Endothelial cell (in vitro differentiated cells): ENCODE measurements at places on chromosomes 6 and 20.

DNA sequence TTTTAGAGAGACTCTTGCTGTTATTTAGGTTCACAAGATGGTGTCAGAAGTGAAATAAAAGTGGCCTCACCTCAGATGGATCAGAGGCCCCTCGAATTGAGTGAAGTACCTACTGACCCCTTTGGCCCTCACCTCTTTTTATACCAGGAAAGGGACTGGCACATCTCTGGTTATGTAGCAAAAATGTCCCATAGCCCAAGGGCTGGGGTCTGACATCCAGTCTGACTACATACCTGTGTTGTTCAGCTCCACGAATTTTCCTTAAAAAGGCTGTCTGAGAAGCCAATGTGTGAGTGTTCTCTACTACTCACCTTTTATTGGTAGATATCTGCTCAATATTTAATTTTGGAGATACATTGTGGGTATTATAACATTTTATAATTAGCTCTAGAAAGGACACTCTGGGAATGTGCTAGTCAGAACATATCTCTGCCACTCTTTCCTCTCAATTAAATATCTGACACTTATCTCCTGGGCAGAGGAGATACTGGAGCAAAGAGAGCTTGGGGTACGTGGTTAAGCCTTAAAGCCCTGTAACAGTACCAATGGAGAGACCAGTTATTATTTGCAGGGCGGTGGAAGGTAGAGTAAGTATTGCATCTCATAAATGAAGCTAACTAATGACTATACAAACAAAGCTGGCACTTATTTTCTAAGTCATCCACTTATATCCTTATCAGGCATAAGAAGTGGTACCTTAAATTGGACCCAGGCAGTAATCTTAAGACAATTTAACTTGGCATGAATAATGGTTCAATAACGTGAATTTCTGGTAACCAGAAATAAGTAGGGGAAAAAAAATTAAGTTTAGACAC is 20.0 kb upstream of the IL22RA2 start:
- DNase-seq = no peak

DNA sequence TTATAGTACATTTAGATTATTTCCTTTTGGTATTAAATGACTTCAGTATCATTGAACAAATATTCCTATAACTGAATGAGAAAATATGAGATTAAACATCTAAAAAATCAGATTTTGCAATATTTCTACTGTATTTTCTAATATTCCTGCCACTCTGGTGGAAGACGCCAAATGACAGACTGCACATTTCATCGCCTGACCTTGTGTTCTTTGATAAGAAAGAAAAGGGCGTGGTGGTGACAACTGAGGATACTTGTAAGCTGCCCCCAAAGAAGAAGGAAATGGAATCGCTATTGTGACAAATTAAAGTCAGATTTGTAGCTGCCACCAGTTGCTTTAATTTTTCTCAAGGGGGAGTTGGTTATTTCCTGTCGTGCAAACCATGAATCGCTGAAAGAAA is 131.3 kb downstream of the MTFR2 start:
- DNase-seq = no peak

DNA sequence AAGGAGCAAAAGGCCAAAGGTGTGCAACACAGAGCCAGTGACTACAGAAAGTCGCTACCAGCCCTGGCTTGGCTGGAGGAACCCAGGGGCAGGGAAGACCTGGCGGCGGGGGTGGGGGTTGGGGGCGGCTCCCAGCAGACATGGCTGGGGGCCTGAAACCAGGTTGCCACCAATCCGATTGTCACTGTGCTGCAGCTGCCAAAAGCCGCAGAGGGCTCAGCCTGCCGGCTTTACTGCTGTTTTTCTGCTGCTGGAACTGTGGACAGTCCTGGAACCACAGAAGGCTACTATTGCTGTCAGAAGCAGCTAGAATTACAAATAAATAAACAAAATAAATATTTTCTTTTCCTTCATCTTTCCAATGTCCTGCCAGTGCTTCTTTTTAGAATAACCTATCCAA is 25.7 kb upstream of the OGFRL1 start:
- no peak for DNase-seq

DNA sequence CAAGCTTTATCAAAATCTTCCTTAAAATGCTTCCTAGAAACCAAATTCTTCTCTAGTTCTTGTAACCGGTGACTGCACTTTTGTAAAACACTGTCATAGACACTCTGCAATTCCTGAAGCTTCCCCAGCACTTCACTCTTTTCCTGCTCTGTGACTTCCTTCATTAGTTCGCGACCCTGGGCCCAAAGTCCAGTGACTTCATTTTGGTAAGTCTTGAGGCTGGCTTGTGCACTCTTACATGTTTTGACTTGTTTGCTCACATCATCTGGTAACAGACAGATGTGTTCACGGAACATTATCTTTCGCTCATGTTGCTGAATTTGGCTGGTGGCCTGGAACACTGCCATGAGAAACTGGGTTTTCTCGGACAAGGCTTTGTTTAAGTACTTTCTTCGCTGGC is 306.2 kb downstream of the SYNE1 start:
- DNase-seq = no peak

- peak; percentile 83 for DNase-seq
Measured at GRCh38 chr20:32819992-32820697, 391 bp downstream of the MAPRE1 start.

DNA sequence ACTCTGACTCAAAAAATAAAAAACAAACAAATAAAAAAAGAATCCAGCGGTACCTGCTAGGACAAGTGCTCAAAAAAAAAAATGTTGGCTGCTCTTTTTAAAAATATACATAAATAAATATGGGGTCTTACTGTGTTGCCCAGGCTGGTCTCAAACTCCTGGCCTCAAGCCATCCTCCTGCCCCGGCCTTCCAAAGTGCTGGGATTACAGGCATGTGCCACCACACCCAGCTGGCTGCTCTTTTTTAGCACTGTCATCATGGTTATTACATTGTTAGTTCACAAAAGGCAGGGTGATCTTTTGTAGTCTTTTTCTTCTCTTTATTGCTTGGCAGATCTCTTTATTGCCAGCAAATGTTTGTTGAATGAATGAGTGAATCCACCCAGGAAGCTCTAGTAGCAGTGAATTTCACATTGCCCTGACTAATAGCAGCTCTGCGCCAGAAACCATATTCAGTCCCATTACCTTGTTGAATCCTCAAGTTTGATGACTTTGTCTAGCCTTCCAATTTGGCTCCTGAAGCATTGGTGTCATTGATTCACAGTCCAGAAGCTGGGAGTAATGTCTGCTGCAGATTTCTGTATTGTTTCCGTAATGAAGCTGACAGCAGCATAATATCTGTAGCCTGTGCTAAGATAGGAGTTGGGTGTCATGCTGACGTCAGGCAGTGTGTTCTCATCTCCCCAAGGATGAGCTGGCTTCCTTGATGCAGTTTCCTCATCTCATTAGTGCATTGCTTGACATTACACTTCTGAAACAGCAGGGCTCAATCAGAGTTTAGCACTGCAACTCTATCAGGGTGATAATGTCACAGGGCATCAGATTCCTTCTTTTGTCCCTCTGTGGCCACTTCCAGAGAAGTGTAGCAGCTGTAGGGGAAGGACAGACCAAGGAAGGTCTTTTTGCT is 84.9 kb upstream of the TGM3 start:
- DNase-seq = no peak

DNA sequence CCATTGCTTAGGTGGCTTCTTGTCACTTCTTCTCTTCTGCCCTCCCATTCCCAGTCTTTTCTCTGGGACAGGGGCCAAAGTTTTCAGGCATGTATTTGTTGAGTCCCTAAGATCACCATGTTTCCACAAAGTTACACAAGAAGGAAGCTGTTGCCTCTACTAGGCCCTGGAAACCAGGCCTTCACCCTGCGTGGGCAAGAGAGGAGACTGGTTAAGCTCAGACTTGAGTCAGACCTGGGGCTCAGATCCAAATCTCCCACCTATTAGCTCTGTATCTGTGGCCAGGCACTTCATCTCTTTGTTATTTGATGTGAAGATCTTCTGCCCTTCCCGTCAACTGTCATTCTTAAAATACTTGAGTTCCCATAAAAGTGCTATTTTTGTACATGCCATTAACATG is 154.6 kb downstream of the SASH1 start:
- DNase-seq = no peak

DNA sequence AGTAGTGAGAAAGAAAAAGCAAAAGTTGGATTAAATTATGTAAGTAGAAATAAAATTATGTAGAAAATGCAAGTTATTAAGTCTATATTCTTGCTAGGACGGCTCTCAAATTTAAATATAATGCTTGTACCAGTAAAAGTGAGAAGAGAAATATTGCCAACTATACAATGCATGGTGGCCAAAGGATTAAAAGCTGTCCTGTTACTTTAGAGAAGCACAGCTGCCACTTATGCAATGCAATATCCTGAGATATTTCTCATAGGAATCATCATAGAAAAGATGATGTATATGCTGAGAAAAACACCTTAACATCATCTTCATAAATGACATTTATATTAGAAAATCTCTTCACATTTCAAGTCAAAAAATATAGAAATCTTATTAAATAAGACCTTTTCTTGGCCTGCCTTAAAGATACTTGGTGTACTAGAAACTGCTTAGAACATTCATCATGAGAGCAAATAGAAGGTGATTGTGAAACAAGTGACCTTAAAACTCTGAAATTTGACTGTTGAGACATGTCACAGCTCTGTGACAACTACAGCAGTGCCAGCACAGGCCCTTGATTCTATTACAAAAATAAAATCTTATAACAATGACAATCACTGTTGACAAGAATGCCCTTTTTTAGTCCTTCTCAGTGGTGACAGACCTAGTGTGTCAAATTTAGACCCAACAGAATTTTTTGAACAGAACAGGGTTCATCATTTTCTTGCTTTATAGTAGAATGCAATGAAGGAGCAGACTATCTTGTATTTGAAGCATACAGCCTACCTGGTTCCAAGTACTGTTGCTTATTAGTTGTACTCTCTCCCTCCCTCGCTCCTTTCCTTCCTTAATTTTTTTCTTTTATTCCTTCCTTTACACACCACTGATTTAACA is 173.1 kb downstream of the CLVS2 start:
- DNase-seq = no peak

DNA sequence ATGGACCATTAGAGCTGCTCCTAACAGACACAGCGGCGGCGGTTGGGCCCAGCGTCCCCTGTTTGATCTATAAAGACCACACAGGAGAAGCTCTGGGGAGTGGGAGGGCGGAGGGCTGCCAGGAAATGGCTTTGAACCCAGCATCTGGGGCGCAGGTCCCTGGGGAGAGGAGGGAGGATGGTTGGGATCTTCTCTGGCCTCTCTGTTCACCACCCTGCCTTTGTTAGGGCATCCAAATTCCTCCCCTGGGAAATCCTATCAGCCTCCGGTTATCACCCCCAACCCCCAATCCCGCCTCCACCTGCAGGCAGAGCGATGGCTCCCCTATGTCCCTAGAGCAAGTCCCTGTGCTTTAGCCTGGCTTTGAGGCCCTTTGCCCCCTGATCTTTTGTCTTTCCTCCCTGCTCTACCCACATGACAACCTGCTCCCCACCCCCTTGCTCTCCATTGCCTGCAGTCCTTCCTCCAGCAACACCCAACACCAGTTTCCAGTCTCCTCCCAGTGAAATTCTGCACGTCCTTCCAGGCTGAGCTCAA is 7.1 kb downstream of the XKR7 start:
- no peak for DNase-seq

DNA sequence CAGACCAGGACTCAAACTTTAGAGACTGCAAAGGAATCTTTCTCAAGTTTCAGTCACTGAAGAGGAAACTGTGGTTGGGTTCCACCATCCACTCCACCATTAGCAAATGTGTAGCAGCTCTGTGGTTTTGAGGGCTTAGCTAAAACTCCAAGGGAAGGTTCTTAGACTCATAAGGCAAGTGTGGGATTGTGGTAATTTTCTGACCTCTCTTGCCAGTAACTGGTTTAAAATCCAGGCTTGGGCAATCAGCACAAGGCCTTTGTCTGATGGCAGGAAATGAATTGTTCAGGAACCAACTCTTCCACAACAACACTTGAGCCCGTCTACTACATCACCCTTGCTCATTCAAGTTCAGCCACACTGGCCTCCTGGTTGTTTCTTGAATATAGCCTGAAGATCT is 68.6 kb upstream of the FBXL4 start:
- no peak for DNase-seq

DNA sequence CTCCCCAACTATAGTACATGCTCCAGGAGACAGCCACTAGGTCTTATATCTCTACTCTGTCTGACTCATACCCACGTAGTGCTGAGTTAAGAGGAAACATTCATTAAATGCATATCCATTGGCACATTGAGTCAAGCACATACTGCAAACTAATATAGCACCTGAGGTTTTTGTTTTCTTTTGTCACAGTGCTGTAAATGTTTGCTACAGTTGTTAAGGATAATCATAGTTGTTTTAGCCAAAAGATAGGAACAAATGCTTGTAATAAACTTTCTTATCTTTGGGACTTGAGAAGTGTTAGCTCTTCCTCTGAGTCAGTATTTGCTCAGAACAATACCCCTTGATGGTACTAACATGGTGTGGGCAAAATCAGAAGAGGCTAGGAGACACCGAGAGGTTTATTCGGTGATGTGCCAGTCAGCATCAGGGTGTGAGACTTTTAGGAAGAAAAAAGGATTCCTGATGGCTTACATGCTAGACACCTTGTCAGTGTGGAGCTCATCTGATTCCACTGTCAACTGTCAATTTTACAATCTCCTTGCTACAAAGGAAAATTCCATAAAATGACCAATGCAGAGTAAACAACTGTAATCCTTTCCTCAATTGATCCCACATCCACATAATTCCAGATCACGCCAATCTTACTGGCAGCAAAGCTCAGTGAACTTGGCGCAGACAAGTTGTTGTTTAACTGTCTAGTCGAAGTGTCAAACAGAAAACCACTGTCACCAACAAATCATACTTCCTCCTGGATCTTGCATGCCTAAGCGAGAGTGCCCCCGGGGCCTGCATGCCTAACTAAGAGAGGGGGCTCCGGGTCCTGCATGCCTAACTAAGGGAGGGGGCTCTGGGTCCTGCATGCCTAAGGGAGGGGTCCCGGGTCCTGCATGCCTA is 36.1 kb downstream of the ELOVL2 start:
- no peak for DNase-seq

DNA sequence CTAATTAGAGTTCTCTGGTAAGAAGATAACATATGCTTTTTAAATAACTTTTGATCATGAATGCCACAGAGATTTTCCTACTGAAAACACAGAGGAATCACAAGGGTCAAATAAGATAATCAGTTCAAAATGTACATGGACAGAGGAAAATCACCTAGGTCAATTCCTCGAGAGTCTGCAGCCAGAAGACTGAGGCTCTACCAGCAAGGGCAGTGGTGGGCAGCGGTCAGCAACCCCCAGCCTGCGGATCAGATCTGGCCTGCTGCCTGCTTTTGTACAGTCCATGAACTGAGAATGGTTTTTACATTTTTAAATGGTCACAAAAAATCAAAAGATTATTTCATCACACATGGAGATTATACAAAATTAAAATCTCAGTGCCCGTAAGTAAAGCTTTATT is 79.0 kb downstream of the FYN start:
- no peak for DNase-seq
